Astrocyte (in vitro differentiated cells and primary cell): ENCODE measurements at places on chromosomes 13 and 19.

DNA sequence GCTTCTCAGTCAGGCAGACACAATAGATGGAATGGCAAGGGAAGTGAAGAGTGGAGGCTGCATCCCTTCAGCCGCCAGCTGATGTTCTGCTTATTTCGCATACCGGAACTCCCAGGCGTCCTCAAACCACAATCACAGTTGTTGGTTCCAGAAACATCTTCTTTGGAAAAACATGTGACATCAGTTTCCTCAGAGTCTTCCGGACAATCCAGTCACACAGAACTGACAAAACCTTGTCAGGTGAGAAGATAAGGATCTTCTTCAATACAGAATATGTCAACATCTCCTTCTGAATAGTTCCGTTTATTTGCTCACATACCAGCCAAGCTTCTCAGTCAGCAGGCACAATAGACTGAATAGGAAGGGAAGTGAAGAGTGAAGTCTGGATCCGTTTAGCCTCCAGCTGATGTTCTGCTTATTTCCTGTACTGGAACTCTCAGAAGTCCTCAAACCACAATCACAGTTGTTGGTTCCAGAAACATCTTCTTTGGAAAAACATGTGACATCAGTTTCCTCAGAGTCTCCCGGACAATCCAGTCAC lies 45.1 kb upstream of the CEACAM21 start:
- no peak for DNase-seq

DNA sequence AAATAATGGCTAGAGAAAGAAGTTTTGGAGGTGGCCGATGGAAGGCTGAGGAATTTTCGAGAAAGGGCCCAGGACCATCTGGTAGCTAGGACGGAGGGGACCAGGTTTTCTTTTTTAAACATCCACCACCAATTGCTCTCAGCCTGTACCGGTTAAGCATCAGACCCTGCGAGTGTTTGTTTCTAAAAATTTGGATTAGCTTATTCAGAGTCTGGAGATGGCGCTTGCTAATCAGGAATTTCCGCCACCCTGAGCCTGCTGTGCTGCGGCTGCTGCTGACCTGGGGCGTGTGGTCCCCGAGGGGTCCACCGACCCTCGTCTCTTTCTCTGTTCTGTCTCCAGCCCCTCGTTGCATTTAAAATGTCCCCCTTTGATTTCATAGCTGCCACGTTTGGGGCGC lies 2.0 kb downstream of the UHRF1 start:
- peak; percentile 24 for DNase-seq

GRCh38 chr13:30053939-30054338 lies 203.5 kb upstream of the UBL3 start:
- DNase-seq, result no peak

GRCh38 chr13:33164331-33164730 lies 121.2 kb downstream of the STARD13 start:
- DNase-seq, result peak; percentile 47

GRCh38 chr19:1252221-1252820 lies 3.9 kb downstream of the MIDN start:
- DNase-seq, result peak; percentile 93

DNA sequence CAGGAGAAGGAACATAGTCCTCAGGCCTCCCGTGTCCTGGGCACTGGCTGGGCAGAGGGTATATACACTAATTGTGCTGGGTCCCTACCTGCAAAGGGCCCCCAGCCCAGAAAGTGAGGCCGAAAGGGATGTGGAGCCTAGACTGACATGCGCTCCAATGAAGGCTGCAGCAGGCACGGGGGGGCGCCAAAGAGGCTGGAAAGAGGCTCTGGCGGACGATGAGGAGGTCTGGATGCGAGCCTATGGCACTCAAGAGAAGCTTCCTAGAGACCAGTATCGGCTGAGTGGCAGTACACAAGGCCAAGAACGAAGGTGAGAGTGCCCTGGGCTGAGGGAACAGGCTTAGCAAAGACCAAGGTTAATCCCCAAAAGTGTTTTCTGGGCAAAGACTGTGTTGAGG lies 16.6 kb downstream of the VRK3 start:
- DNase-seq, result no peak

DNA sequence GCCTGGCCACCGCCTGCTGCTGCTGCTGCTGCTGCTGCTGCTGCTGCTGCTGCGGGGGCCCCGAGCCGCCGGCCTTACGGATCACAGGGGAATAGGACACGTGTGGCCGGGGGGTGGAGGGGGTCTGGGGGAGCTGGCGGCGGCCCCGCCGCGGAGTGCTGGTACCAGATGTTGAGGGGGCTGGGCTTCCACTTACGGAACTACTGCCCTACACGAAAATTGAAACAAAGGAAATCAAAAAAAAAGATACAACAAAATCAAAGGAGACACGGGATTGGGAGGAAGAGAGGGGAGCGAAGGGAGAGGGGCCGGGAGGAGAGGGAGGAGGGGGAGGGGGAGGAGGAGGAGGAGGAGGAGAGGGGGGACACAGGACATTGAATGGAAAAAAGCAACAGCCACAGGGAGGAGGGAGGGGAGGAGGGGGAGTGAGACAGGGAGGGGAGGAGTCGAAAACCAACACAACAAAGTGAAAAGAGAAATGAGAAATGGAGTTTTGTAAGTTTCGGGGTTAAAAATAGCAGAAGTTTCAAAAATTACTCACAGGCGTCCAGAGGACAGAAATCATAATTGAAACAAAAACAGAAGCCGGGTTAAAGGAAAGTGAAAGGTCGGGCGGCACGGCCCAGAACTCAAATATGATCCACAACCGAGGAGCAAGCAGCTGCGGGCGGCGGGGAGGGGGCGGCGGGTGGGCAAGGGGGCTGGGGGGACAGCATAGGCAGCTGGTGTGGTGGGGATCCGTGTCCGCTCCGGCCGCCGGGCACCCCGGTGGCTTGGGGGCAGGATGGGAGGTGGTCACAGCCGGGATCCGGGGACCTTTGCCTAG lies 57.8 kb downstream of the IER2 start:
- DNase-seq, result peak; percentile 45

DNA sequence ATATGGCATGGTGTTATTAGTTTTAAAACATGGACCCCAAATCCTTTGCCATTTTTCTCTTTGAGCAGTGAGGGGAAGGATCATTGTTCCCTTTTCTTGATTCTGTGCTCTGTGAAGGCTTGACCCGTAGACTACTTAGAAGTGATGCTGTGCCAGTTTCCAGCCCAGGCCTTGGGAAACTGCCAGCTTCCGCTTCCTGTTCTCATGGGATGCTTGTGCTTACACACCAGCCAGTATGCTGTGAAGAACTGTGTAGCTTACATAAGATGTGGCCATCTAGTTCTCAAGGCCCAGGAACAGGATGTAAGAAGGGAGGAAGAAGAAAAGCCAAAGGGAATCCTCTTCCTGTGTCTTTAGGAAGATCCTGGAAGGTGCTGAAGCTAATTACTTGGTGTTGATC lies 180.9 kb downstream of the PCCA start:
- DNase-seq, result peak; percentile 49

DNA sequence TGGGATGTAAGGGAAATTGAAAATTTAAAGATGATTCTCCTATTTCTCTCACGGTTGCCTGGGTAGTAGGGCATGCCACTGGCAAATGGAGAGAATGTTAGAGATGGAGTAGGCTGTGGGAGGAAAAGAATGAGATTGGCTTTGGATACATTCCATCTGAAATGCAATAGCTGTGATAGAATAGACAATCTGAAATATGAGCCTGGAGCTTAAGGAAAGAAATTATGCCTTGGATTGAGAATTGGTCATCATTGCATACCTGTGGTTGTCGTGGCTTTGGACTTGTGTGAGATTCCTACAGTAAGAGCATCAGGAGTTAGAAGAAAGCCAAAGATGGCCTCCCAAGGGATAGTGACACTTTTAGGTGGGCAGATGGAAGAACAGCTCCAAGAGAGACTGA lies 305.1 kb upstream of the SLC10A2 start:
- peak; percentile 66 for DNase-seq

DNA sequence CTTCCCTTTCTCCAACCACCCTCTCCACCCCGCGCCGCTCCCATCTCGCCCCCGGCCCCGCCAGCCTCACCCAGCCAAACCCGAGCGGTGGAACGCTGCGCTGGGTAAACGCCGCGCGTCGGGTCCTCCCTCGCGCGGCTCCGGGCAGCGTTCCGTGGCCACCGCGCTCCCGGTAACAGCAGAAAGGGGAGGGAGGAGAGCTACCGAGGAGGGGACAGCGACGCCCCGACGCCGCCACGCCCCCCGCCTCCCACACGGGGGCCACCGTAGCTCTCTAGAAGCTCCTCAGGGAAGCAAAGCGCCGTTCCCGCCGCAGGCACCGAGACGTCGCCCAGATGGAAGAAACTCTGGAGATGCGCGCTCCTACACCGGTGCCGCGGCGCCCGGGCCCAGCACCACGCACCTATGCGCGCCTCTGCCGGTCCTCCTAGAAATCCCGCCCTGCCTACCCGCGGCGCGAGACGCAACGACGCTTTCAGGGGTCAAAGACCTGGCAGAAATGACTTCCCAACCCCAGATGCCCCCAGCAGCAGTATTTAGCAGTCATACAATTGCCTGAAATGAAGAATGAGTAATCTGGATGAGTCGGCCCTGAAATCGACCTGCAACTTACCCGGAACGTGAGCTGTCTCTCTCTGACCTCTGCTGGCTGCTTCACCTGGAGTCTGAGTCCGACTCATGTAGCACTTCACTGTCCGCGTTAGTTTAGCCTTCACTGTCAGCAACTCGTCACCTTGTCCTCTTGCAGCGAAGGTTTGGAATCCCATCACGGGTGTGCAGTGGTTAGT lies at the start of gene RUBCNL:
RUBCNL (minus strand) TSS at position 189 of the 788 bp plus-strand sequence. CDS start 14,777 bp downstream, outside the sequence.
- DNase-seq, result no peak

DNA sequence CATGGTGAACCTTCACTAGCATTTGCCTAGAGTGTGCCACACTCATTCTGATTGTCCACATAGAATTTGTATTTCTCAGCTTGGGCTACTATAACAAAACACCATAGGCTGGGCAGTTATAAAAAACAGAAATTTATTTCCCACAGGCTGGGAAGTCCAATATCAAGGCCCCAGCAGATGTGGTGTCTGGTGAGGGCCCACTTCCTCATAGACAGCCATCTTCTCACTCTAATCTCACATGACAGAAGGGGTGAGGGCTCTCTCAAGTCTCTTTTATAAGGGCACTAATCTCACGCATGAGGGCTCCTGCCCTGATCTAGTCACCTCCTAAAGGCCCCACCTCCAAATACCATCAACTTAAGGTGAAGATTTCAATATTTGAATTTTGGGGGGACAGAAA lies 53.6 kb downstream of the LRRC63 start:
- DNase-seq, result no peak

- no peak for DNase-seq
Measured at GRCh38 chr19:948842-949496, 23.1 kb downstream of the ARID3A start.

DNA sequence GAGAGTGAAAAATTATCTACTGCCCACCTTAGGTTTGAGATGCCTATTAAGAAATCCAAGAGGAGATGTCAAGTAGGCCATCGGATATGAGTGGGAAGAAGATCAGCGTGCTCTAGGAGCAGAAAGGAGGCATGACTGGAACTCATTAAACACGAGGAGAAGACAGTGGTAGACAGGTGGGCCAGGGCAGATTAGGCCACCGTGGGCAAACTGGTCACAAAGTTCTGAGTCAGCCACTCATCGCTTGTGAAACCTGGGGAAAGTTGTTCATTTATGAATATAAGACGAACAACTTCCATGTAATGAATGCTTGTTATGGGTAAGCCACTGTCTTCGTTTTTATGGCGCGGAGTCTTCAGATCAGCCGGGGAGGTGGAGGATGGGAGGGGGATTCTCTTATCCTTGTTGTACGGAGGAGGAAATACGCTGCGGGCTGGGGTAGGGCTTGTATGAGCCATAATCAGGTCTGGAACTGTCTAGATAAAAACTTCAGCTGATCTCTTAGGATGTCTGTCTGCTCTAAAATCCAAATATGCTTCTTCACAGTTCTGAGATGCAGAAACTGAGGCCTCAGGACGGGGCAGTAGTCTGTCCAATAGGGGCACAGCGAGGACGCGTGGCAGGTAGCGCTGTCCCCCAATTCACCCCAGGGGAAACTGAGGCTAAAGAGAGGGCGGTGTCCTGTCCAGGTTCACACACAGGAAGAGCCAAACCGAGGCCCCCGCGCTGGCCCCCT lies 1.1 kb upstream of the ZNF444 start:
- DNase-seq, result no peak

GRCh38 chr13:34749046-34749445 lies 193.0 kb upstream of the NBEA start:
- no peak for DNase-seq

DNA sequence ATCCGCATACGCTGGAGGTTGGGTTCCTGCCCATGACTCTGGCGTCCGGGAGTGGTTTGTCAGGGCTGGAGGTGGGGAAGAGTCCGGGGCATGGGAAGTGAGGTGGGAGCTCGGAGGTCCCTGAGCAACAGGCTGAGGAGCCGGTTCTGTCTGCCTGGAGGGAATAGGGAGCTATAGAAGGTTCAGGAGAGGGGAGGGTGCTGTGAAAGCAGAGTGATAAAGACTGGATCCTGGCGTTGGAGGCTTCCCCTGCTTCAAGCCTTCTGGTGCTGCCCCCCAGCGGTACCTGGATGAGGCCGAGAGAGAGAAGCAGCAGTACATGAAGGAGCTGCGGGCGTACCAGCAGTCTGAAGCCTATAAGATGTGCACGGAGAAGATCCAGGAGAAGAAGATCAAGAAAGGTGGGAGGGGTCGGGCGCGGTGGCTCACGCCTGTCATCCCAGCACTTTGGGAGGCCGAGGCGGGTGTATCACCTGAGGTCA lies 2.6 kb downstream of the HMG20B start:
- no peak for DNase-seq

- no peak for DNase-seq
Measured at GRCh38 chr13:51674276-51674675, 90.0 kb downstream of the WDFY2 start.

DNA sequence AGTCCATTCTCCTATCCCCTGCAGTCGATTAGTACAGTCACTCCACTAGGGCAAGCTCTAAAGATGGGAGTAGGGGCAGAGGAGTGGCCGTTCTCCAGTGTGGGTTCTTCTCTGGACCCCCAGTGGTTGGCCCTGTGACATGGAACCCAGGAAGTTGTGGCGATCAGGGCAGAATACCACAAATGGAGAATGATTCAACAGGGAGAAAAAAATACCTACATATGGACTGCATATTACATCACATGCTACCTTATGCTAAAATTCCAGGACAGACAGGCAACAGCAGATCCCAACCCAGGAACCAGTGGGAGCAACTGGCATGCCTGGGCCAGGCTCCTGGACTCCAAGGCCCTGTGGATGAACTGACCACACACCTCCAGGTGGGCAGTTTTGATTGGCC lies 20.4 kb downstream of the POU2F2 start:
- peak; percentile 64 for DNase-seq

DNA sequence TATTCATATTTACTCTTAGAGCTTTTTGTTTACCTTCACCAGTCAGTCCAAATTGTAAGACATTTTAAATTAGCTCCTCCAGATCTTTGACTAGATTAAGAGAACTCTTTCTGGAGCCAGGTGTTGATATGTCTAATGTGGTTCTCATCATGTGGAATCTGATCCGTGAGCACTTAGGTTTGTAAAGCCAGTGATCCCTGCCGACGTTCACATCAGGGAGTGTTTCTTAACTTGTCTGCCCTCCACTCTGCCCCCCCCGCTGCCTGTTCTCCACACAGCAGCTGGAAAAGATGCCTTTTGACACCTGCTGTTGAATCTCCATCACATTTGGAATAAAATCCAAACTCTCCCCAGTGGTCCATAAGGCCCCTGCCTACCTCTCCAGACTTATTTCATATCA lies 17.7 kb downstream of the METTL21C start:
- no peak for DNase-seq

- no peak for DNase-seq
Measured at GRCh38 chr13:113317031-113317430, 20.0 kb downstream of the LAMP1 start.
